ENCODE measurements at places on chromosomes 5 and 9. TPM values are rescaled to one million over a fixed set of nuclear protein-coding genes. Genes with fewer than 3 reads are reported as not detected.

Gene PCDHGA11
- 0.50 TPM for total RNA-seq

Gene CATSPER3
- total RNA-seq: 0.13 TPM

Gene FAM221B
- not detected for total RNA-seq

Gene PHF24
- not detected for total RNA-seq

Gene SOX30
- total RNA-seq: not detected

Gene FCN2
- total RNA-seq: not detected

Gene PCDHA9
- not detected for total RNA-seq

Gene PCYOX1L
- 4.8 TPM for total RNA-seq

Gene CCDC152
- 0.03 TPM for total RNA-seq

Gene TMEM174
- total RNA-seq: not detected

Gene ZNG1C
- total RNA-seq: 67.2 TPM

Gene PTGER4
- total RNA-seq: 9.2 TPM

Gene IER5L
- 76.5 TPM for total RNA-seq

Gene BAAT
- total RNA-seq: 0.03 TPM

Gene ITK
- total RNA-seq: not detected

Gene SLC34A1
- 0.10 TPM for total RNA-seq

Gene RAPGEF1
- total RNA-seq: 19.2 TPM

Gene PRDM9
- total RNA-seq: not detected

Gene OBP2B
- total RNA-seq: not detected

Gene PCDHA13
- total RNA-seq: not detected

Gene SLC46A2
- not detected for total RNA-seq

Gene RAD50
- total RNA-seq: 12.1 TPM

Gene FBP2
- not detected for total RNA-seq

Data from HT1080 (cell line).